ENCODE measurements at places on chromosomes 16 and 17.

GRCh38 chr17:43556292-43556691, 10.2 kb upstream of the ETV4 start:
- DNase-seq, result no peak

- DNase-seq, result no peak
These were observed 322.4 kb downstream of the CBLN1 start for GRCh38 chr16:48959204-48959603.

- DNase-seq, result no peak
These were observed 39.7 kb upstream of the CNTNAP4 start for GRCh38 chr16:76237471-76237870.

GRCh38 chr16:57621521-57622271, 6.7 kb upstream of the ADGRG1 start:
- peak; percentile 27 for DNase-seq

DNA sequence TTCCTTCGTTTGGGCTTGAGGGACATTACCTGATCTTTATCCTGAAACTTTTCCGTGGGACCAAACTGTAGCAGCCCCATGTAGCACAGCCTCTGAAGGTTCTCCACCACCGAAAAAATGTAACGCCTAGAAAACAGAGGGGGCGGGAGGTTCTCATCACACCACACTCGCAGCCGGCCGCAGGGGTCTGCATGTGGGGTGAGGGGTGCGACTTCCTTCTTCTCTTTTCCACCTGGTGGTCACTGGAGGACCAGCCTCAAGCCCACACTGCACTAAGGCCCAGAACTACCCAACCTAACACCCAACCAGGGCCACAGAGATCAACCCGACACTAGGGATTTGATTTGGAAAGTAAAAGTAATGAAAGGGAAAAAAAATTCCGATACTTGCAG, 57.1 kb downstream of the GTF3C1 start:
- DNase-seq, result no peak

DNA sequence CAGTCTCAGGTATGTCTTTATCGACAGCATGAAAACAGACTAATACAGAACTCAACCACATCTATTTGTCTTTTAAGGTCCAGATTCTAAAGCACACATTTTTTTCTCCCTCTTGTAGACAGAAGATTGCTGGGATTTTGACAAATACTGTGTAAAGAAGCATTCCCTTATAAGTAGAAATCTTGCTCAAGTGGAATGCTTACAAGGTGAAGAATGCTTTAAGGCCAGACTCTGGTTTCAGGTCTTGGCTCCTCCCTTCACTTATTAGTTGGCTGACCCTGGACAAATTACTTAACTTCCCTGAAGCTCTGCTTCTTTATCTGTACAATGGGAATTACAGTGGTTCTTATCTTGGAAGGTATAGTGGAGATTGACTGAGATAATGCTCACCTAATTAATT, 242.3 kb upstream of the IRX5 start:
- no peak for DNase-seq

- no peak for DNase-seq
These were observed 6.7 kb upstream of the EVI2A start for GRCh38 chr17:31328160-31328535.

- DNase-seq, result no peak
These were observed 24.6 kb downstream of the COPRS start for GRCh38 chr17:31834448-31834847.

- DNase-seq, result no peak
These were observed 565 bp downstream of the DDX52 start for GRCh38 chr17:37642681-37643080.

GRCh38 chr16:20910781-20911321, 10.3 kb downstream of the LYRM1 start:
- no peak for DNase-seq
